ENCODE measurements at places on chromosomes 1 and 21.

DNA sequence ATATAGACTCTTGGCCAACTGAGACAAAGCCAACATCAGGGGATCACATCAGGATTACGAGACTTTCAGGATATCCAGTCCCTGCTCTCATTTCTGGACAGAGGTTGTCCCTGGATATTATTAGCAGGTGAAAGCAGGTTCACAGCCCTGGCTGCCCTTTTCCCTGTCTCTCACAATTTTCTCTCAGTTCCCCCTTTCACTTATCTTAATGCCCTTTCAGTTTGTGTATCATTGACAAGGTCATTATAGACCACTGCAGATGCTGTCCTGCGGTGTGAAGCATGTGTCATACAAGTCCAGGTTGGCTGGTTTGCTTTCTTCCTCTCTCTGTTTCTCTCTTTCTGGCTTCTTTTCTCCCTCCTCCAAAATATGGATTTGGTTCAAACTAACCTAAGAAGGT, 2.1 kb upstream of the KLHDC9 start:
- DNase-seq, result no peak

GRCh38 chr1:10646347-10646861, 150.0 kb downstream of the CASZ1 start:
- no peak for DNase-seq

- no peak for DNase-seq
These were observed 40.2 kb upstream of the CAMTA1 start for GRCh38 chr1:6745073-6745472.

DNA sequence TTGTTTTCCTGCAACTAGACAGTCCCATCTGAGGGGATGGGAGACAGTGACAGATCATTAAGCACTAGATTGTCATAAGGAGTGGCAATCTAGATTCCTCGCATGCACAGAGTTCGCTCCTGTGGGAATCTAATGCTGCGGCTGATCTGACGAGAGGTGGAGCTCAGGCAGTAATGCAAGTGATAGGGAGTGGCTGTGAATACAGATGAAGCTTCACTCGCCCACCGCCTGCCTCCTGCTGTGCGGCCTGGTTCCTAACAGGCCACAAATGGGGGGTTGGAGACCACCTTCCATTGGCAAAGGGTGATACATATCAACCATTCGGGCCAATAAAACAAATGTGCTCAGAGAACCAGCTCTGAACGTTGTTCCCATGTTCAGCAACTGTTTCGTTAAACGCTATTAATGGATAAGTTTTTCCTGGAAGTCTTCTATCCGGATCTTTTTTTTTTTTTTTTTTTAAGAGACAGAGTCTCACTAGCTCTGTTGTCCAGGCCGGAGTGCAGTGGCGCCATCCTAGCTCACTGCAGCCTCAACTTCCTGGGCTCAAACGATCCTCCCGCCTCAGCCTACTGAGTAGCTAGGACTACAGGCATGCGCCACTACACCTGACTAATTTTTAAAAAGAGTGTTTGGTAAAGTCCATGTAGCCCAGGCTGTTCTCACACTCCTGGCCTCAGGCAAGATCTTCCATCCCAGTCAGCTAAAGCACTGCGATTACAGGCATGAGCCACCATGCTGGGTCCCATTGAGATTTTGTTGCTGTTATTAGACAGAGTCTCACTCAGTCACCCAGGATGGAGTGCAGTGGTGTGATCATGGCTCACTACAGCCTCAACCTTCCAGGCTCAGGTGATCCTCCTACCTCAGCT, 8.7 kb upstream of the RSRP1 start:
- no peak for DNase-seq

GRCh38 chr1:202587859-202588485, 122.3 kb downstream of the SYT2 start:
- DNase-seq, result no peak

GRCh38 chr1:22517956-22518355, 45.3 kb upstream of the EPHA8 start:
- DNase-seq, result no peak

- no peak for DNase-seq
These were observed 112.2 kb downstream of the DHRS3 start for GRCh38 chr1:12505639-12506280.

- DNase-seq, result no peak
These were observed 247.9 kb downstream of the GRIK3 start for GRCh38 chr1:36786425-36786824.

- DNase-seq, result no peak
These were observed 4.1 kb upstream of the MIS18A start for GRCh38 chr21:32282992-32283391.

GRCh38 chr1:91032349-91032748, 10.5 kb upstream of the ZNF644 start:
- no peak for DNase-seq

- no peak for DNase-seq
These were observed 8.9 kb upstream of the LGALS8 start for GRCh38 chr1:236514703-236515442.

DNA sequence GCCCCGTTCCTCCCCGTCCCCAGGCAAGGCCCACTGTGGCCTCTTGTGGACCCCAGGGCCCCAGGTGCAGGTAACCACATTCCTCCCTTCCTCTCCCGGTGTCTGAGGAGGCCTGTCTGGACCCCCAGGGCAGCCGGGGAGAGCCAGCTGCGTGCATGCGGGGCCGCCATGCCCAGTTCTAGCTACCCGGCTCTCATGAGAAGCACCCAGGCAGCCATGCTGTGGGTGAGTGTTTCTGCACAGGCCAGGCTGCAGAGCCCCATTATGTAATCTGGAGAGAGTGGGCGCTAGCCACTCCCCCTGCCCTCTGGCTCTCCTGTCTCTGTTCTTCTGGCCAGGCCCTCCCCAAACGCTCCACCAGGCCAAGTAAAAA, 18.4 kb upstream of the PLEKHG5 start:
- DNase-seq, result no peak

- DNase-seq, result no peak
These were observed 38.8 kb downstream of the WDR4 start for GRCh38 chr21:42840411-42841155.

- DNase-seq, result no peak
These were observed 44.7 kb downstream of the CDC42BPA start for GRCh38 chr1:227273557-227273956.

DNA sequence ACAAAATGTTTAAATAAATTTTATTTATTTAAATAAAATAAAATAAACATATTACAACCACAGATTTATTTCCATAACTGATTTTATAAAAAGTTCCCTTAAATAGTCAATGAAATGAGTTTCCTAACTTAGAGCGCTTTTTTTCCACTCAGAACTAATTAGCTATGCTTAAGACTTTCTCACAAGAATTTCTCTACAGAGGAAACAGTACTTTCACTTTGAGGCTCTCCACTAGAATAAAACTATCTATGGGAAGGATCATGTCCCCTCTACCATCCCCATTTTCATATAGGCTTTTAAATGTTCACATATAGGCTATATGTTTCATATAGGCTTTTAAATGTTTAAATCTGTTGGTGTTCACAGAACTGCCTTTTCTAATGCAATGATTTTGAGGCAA, 40.0 kb upstream of the DPH5 start:
- DNase-seq, result no peak

DNA sequence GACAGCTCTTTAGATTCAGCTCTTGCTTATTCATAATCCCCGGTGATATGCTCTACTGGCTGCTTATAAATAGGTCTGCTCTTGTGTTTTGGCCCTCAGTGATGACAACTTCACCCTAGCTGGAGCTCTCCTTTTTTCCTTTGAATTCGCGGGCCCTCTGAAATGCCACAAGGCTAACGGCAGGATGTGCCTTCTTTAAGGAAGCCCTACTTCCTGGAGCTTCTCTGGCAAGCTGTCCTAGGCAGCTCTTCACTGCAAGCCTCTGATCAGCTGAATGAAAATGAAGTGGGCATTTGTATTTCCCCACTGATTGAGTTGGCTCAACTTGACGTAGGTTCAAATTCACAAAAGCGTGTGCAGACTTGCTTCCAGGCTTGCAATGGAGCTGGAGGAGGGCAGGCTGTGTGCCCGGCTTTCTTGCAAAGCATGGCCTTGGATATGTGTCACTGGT, 22.2 kb downstream of the SGIP1 start:
- no peak for DNase-seq

All from NCI-H524 treated with DMSO at 0.1 percent for 48 hours (cell line).